Epithelial cell of proximal tubule (primary cell): ENCODE measurements at places on chromosomes 4 and X. TPM values are rescaled to one million over a fixed set of nuclear protein-coding genes. Genes with fewer than 3 reads are reported as not detected.

Gene GAGE1
- not detected in 2 replicates for total RNA-seq

DNA sequence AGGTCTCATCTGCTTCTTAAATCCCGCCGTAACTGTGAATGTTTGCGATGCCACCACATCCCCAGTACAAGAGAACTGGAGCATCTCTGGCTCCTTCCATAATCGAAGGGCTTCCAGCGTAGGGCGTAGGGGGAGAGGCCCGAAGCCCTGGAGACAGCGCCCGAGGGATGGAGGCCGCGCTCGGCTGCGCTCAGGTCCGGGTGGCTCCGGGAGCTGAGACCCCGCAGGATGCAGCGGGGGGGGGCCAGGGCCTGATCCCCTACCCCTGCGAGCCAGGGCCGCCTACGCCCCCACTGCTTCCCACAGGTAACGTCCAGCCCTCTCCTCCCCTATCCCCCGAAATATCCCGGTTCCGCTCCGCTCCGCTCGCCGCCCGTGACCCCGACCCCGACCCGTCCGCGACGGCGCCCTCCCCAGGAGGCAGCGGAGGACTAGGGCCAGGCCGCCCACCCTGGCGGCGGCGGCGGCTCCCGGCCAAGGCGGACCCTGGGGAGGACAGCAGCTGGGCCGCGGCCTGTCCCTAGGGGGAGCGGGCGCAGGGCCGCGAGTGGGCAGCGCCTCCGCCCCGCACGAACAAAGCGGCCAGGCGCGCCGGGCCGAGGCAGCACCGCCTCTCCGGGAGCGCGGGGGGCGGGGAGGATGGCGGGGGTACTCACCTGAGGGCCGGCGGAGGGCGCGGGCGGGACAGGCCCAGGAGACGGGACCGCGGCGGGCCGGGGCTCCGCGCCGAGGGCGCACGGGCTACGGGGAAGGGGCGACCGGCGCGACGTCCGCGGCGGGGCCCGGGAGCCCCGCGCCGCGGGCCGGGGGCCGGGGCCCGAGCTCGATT is 723 bp downstream of the WDFY3 start:
- no peak for DNase-seq

GRCh38 chr4:25905371-25905770 is 8.6 kb upstream of the SMIM20 start:
- no peak for DNase-seq

GRCh38 chr4:83329521-83330110 is 5.0 kb downstream of the HPSE start:
- DNase-seq, result no peak

Gene USP38
- total RNA-seq, result 13.7 and 21.2 TPM in 2 replicates

Gene EDA
- 0.80 and 1.6 TPM in 2 replicates for total RNA-seq

Gene STOX2
- total RNA-seq, result 2.3 and 4.3 TPM in 2 replicates

DNA sequence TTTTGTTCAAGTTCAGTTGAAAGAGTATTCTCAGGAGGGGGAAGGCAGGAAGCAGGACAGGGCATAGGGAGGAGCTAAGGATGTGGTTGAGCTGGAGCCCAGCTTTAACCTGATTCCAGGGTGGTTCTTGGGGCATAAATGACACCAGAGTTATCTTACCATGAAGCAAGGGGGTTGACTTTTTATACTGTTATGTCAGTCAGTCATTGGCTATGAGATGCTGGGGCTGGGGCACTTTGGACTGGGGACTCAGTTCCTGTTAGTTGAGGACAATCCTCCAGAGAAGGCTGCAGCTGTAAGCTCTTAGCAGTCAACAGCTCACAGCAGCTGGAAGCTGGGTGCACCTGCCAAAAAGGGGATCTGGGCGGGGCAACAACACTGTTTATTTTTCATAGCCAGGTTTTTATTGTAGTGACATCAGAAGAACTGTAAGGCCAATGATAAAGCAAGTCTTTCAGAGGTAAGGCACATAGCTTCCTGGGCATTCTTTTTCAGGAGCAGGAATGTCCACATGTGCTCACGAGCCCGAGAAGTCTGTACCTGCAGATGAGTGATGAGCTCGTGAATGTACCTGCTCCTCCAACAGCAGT is 78.5 kb downstream of the MID1IP1 start:
- no peak for DNase-seq

GRCh38 chr4:22895482-22895881 is 202.7 kb downstream of the GBA3 start:
- DNase-seq, result no peak

DNA sequence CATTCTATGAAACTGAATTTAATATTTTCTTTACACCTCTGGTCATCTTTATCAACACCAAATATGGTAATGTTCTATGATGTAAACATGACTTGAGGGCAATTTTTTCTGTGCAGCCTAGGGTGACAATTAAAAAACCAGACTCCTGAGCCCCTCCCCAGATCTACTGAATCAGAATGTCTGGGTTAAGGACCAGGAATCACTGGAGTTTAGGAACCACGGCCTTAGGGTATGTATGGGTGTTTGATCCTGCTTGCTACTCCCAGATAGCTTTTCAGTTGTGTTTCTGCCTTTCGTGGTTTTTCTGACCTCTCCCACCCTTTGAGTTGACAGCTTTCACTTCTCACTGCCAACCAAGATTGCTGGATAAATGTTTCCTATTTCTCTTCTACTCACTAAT is 332.2 kb downstream of the DHX15 start:
- DNase-seq, result no peak
